ENCODE measurements at places on chromosomes 7 and 10.

DNA sequence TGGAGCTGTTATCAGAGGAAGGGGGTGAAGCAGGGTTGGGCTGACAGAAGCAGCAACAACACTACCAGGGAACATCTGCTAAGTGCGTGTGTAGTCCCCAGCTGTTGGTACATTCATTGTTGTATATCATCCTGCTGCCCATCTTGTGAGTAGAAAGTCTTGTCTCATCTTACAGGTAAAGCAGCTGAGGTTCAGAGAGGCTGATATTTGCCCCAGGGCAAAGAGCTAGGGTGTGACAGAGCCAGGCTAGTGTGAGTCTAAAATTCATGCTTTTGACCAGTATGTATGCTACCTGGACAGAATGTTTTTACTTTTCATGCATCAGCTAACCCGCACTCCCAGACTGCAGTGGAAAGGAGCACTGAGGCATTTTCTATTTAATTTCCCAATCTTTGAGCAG is 221.6 kb downstream of the STK31 start:
- DNase-seq, result peak; percentile 53

- DNase-seq, result no peak
Measured at GRCh38 chr10:99303899-99304861, 25.0 kb upstream of the CNNM1 start.

DNA sequence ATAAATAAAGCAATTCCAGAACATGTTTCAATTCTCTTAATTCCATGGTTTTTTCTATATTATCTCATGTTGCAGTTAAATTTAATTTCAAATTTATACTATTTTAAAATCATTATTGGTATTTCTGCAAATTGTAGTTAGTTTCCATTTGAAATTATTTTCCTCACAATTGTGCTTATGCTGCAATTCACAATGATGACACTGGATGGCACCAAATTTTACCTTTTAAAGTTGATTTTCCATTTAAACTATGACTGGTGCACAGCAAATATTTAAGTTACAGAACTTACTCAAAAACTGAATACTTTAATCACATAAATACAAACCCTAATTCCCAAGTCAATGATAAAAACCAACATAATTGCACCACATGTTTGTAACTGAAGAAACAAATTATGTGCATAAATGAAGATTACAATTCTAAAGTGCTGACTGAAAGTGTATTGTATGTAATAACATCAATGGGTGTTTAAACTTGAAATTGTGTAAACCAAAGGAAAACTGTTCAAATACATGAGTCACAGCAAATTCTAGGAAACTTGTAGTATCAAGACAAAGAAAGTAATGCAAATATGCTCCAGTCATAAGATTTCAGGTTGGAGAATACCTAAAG is 75.3 kb upstream of the AASS start:
- DNase-seq, result no peak

GRCh38 chr10:29397221-29397620 is 108.4 kb downstream of the LYZL1 start:
- DNase-seq, result no peak

DNA sequence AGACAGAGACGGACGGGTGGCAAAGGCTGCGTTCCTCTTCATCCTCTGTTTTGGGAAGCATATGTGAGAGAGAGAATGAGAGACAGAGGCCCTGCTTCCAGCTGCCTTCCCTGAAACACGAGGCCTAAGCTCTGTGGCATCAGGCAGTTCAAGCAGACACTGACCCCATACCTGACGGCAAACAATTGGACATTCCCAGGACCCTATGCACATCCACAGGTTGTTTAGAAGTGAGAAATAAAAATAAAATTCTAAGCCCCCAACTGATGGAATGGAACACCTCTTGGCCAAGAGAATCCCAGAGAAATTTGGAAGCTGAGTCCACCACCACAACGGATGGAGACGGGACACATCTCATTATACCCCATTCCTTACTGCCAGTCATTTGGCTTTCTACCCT is 105.3 kb downstream of the CPXM2 start:
- DNase-seq, result peak; percentile 42

DNA sequence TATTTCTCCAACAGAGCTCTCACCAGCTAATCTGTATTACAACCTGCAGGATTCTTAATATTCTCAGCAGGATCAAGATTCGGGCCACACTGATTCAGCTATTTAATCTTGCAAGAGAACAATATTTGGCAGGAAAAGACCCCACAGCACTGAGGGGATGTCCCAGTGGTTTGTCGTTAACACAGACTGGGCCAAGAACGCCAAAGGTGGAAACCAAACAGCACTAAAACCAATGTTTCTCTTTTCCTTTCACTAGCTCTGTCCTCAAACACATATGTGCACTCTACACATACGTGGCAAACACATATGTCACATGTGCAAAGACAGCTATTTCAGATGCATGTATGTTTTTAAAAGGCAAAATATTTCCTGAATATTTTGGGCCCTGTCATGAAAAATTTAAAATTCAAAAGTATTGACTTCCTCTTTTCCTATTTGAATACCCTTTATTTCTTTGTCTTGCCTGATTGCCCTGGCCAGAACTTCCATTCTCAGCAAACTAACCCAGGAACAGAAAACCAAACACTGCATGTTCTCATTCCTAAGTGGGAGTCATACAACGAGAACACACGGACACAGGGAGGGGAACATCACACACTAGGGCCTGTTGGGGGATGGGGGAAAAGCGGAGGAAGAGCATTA is 51.7 kb upstream of the NEBL start:
- DNase-seq, result peak; percentile 60

DNA sequence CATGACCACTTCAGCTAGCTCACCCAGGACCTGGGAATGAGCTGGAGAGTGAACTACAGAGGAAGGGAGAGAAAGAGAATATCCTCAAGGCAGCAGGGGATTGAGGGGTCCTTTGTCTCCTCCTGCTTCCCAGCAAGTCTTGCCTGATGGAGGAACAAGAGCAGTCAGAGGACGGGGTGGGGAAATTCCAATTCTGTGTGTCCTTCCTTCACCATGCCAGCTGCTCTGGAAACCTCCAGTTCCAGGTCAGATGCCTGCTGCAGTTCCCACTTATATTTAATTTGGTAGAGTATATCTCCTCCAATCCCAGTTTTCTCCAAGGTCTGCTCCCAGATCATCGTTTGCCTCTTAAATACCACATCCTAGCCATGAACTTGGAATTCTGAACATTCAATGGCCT is 21.4 kb upstream of the LEP start:
- no peak for DNase-seq

DNA sequence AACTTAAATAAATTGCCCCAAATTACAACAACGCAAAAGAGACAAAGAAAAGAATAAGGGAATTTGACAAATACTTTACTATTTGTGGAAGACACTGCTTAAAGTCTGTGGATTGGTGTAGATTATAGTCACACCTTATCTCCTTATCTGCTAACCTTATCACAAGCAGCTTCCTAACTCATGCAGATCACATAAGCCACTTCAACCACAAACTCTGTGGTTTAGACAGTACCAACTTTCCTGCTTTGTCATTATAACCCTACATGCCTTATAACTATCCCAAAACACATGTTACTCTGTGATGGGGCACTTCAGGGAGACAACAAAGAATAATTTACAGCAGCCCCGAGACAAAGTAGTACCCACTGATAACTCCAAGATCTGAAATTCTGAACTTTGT is 41.5 kb upstream of the PPP3CB start:
- DNase-seq, result no peak

DNA sequence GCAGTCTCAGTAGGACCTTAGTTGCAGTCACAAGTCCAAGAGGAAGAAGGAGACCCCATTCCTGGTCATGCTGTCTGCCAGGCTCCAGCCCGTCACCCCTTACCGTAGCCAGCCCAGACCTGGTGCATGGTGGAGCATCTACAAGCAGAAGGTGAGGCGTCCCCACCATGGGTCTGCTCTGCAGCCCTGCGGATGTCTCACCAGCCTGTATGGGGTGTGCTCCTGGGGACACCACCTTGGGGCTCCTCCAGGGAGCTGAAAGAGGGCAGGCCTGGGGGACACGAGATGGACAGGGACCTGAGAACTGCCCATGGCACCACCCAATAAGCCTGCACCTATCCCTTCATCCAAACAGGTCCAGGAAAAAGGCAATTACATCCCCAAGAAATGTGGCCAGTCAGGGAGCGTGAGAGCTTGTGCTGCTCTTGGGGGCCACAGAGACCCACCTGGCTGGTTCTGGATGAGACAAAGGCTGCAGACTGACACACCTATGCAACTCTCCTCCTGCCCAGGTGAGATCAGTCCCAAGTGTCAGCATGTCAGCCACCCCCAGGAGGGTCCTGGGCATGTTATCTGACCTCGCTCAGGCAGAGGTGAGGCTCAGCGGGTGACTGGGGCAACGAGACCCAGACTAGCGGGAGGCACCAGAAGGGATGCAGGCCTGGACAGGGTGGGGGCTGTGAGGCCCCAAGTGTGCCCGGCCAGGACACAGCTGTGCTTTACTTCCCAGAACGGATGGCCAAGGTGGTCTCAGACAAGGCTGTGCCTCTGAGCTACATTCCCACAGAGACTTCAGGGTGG is 84.5 kb upstream of the RET start:
- DNase-seq, result peak; percentile 72

DNA sequence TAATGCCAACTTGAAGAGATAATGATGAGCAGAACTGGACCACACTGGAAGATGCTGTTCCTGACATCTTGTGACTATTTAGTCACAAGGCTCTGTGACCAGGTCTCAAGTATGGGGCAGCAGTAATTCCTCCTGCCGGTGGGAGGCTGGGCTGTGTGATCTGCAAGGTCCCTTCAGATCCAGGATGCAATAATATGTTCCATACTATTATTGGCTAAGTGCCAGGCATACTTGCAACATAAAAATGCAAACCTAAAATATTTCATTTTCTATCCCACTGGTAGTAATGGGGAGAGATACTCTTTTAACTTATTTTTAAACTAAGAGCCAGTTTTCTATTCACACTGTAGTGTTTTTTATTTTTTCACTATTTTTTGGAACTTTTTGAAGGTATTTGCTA is 171.5 kb downstream of the CYP26A1 start:
- DNase-seq, result no peak

- no peak for DNase-seq
Measured at GRCh38 chr7:13770305-13770704, 219.2 kb downstream of the ETV1 start.

- DNase-seq, result no peak
Measured at GRCh38 chr10:83677795-83678194, 461.5 kb upstream of the GHITM start.

- DNase-seq, result no peak
Measured at GRCh38 chr10:118239236-118239630, 102.9 kb downstream of the FAM204A start.

- no peak for DNase-seq
Measured at GRCh38 chr7:147485660-147486210, 1104.8 kb upstream of the C7orf33 start.

DNA sequence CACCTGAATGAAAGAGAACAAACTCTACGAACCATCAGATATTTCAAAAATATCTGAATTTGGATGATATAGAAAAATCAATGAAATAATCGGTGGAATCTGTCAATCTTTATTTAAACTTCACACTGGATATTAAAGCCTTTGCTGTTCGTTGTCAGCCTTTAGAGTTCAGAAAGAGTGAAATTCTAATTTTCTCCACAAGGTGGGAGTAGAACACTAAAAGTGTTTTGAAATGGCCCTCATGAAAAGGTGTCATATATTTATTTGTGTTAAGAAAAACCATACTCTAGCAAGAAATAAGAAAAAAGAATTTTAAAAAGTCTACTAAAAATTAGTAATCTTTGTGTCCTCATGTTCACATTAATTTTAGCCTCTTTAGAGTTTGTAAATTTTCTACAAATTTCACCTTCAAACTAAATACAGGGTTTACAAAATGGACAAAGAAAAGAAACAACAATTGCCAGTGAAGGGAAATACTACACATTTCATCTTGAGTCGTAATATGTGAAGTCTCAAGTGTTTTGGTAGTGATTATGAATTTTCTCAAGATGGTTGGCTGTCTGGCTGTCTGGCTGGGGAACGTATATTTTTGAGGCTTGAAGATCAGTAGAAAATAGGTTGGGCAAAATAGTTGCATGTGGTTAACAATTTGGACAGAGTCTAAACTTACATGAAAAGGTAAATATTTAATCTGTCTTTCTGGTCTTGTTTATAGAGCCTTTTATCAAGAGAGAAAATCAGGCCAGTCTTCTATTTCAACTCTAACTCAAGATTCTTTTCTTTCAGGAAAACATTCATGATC is 43.7 kb downstream of the DNAJB9 start:
- DNase-seq, result no peak

DNA sequence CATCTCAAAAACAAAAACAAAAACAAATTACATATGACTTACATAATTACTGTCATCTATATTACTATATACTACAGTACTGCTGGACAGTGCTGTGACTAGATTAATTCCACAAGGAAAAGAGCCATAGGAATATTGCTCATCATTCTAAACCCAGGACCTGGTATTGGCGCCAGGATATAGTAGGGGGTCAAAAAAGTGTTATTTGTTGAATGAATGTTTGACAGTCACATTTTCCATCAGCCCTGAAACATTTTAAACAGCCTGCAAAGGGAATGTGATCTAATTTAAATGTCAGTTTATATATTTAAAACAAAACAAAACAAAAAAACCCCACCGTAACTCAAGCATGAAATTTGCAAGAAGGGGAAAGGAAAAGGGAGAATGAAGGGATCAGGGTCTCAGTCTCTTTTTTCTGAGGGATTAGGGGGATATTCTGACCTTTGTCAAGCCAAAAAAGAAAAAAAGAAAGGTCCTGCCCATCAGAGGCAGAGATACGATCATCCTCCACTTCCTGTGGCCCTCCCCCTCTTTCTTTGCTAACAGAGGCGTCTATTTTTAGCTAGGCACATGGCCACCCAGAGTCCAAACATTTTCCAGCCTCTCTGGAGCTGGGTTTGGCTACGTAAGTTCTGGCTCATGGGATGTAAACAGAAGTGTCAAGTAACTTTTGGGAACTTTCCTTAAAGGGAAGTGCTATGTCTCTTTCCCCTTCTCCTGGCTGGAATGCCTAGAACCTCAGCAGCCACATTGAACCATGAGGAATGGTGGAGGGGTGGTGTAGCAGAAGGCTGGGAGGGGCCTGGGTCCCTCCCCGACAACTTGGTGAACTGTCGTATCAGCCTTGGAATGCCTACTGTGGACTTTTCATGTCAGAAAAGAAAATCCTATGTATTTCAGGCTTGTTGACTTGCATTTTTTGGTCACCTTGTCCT is 44.6 kb upstream of the DLG5 start:
- peak; percentile 96 for DNase-seq

GRCh38 chr7:141354251-141354650 is 197.0 kb upstream of the AGK start:
- DNase-seq, result no peak

- DNase-seq, result no peak
Measured at GRCh38 chr7:107876916-107877315, 14.1 kb upstream of the DLD start.

DNA sequence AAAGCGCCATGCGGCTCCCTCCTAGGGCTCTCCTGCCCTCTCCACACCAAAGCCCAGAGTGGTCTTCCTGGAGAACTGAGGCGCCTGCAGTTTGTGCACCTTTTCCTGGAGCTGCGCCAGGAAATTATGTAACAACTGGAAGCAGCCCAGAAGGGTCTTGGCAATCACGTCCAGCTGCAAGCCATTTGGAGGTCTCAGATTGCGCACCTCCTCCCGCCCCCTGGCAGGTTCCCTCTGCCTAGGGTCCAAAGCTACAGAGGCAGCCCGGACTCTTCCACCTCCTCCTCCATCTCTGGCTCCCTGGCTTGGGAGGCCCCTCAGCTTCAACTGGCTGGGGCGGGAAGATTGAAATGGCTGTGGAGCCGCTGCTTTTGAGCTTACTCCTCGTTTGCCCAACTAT is 34.0 kb upstream of the SFTPD start:
- no peak for DNase-seq

Data from esophagus muscularis mucosa (tissue), 4 donors.